ENCODE measurements at places on chromosomes 12 and 14. TPM values are rescaled to one million over a fixed set of nuclear protein-coding genes. Genes with fewer than 3 reads are reported as not detected.

GRCh38 chr12:50932787-50933280 lies 19.5 kb upstream of the HIGD1C start:
- DNase-seq, result no peak

C12orf54 gene
- total RNA-seq, result not detected

DNA sequence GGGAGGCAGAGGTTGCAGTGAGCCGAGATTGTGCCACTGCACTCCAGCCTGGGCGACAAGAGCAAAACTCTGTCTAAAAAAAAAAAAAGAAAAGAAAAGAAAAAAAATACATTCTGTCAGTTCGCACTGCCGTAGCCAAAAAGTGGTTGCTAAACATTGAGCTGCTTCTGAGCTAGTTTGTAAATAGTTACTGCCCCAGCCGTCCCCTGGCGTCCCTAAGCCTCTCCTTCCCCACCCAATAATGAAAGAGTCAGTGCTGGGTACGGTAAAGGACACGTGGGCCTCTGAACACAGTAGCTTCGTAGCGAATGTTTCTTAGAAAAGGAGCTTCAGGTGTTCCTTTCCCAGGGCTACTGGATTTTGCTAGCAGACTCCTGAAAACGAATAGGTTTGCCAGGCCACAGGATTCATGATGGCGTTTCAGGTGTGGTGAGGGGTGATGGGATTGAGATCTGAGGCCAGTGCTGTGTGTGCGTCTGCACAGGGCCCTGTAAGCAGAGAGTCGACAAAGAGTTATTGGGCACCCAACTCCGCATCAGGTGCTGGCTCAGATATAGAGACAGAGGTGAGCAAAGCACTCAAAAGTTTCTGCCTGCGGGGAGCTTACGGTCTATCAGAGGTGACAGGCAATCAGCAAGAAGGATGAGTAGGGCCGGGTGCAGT lies 94.1 kb downstream of the LGMN start:
- no peak for DNase-seq

GRCh38 chr14:31990183-31990857 lies 86.8 kb upstream of the ARHGAP5 start:
- DNase-seq, result peak; percentile 22

PLXNC1 gene
- 3.8 TPM for total RNA-seq
